Peyer's patch (tissue), 4 donors: ENCODE measurements at places on chromosomes 6 and 20. TPM values are rescaled to one million over a fixed set of nuclear protein-coding genes. Genes with fewer than 3 reads are reported as not detected.

DNA sequence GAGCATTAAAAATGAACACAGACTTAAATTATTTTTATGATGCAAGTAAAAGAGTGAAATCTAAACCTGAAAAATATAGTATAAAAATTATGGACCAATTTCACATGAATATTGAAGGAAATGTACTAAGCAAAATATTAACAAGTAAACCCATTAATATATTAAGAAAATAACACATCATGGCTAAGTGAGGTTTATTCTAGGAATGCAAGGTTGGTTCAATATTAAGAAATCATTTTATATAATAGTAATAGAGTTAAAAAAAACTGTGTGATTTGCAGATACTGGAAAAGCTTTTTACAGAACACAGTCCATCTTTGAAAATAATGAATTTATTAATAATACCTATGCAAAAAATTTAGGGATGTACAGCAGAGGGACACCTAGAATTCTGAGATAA is 20.9 kb downstream of the ZSCAN12 start:
- no peak overlapping the region for H3K4me3 ChIP-seq
- H3K4me1 ChIP-seq = no peaks in the 10 kb centered on the region
- no peaks in the 10 kb centered on the region for H3K36me3 ChIP-seq

The DDX43 gene
- not detected for total RNA-seq

The C6orf58 gene
- not detected for total RNA-seq

- no peak overlapping the region for H3K4me3 ChIP-seq
- no peak overlapping the region for H3K27ac ChIP-seq
- H3K4me1 ChIP-seq = no peaks in the 10 kb centered on the region
- DNase-seq = no peak
- no peaks in the 10 kb centered on the region for H3K27me3 ChIP-seq
Measured at GRCh38 chr6:9576521-9576920, 838.4 kb downstream of the TFAP2A start.

The FAM209B gene
- total RNA-seq = not detected

DNA sequence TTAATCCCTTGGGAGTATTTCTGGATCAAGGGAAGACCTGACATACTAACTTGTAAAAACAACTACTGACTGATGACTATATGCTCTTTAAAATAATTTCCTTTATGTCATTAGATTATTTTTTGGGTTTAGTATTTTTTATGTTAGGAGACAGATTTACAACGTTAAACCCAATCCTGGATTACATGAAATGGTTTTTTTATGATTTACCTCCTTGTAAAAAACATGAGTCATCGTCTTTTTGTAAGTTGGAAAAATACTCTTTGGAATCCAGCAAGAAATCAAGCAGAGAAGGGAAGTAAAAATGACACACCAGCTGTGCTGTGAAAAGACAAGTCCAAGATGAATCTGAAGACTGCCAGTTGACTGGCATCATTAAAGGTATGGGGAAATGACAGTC is 6.7 kb downstream of the STK4 start:
- H3K27ac ChIP-seq = no peak overlapping the region
- no peaks in the 10 kb centered on the region for H3K4me1 ChIP-seq
- H3K27me3 ChIP-seq = no peaks in the 10 kb centered on the region
- no peak for DNase-seq

- no peak for DNase-seq
- H3K4me3 ChIP-seq = no peak overlapping the region
- no peaks in the 10 kb centered on the region for H3K27me3 ChIP-seq
- no peak overlapping the region for H3K27ac ChIP-seq
Measured at GRCh38 chr20:1364106-1364505, 28.7 kb downstream of the FKBP1A start.

- H3K4me1 ChIP-seq = no peaks in the 10 kb centered on the region
- no peak overlapping the region for H3K4me3 ChIP-seq
- no peak for DNase-seq
- no peaks in the 10 kb centered on the region for H3K36me3 ChIP-seq
- no peaks in the 10 kb centered on the region for H3K27me3 ChIP-seq
- H3K27ac ChIP-seq = no peak overlapping the region
Measured at GRCh38 chr6:100701728-100702127, 179.4 kb downstream of the ASCC3 start.

DNA sequence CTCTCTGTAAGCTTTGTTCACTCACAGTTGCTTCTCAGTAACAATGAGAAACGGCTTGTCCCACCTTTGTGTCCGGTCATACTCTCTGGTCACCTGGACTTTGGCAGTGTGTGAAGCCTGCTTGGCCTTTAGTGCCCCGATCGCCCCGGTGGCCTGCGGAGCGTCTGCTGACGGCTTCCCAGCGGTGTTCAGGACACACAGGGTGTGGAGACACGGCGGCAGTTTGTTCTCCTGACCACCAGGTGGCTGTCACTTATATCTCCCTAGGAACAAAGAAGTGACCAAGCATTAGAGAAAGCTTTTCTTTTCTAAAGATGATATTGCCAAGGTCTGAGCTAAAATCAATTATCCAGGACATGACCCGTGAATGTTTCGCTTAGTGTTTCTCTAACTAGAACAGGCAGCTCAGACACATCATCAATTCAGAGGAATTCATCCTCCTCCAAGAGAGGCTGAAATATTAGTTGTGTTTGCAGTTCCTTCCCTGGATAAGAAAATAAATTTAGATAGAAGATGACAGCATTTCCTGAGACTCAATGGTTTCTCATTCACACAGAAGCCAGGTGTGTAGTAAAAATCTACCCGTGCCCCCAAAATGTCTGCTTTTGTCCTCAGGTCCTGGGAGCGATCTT is 167.4 kb upstream of the THBS2 start:
- no peaks in the 10 kb centered on the region for H3K4me1 ChIP-seq
- peak; percentile 63 for DNase-seq
- no peak overlapping the region for H3K4me3 ChIP-seq

- no peaks in the 10 kb centered on the region for H3K27me3 ChIP-seq
- no peaks in the 10 kb centered on the region for H3K36me3 ChIP-seq
- H3K27ac ChIP-seq = no peak overlapping the region
- DNase-seq = no peak
Measured at GRCh38 chr20:5848711-5849505, 98.7 kb downstream of the SHLD1 start.

The COX4I2 gene
- total RNA-seq = not detected

DNA sequence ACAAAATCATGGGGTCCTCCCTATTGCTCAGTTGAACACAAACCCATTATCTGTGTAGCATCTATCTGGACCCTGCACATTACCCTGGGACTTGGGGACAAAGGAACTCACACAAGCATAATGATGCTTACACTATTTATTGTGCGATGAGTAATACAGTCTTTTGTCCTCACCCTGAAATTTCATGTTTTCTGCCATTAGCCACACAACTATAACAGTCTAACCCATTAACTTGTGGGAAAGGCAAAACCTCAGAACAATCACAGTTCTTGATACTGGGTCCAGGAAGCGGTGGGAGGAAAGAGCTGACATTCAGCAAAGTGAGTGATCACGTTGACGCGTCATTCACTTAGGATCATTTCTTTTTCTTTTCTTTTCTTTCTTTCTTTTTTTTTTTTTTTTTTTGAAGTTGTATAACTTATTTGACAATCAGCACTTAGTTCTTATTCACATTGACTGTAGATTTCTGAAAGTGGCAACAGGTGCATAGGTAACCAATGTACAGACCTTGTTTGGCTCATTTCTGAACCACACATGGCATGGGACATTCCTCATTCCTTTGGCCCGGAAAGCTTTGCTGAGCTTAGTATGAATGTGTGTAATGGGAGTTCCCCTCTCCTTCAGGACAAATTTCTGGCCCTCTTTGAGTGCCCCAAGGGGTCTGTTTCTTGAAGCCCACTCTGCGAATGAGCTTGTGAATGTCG is 94.8 kb upstream of the CNKSR3 start:
- no peaks in the 10 kb centered on the region for H3K27me3 ChIP-seq
- no peak for DNase-seq
- H3K36me3 ChIP-seq = no peaks in the 10 kb centered on the region
- no peak overlapping the region for H3K4me3 ChIP-seq
- no peak overlapping the region for H3K27ac ChIP-seq

The PLCB1 gene
- total RNA-seq = 8.4 TPM

DNA sequence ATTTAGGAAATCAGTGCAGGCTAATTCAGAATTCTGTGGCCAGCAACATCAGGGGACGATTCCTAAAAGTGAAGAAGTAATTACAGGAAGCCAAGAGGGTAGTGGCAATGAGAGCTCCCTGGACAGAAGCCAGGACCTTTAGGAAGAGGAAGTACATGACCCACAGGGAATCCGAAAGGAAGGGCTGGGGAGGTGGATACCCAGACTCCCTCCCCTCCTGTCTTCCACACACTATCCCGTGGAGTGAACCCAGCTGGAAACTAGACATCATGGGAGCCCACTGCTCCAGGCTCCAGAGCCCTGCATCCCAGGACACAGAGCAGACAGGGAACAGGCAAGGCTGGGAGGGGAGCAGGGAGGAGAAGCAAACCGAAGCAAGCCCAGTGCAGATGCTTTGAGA is 83.0 kb downstream of the SNX5 start:
- no peak overlapping the region for H3K27ac ChIP-seq
- H3K36me3 ChIP-seq = no peaks in the 10 kb centered on the region
- DNase-seq = no peak
- no peak overlapping the region for H3K4me3 ChIP-seq
- no peaks in the 10 kb centered on the region for H3K4me1 ChIP-seq

DNA sequence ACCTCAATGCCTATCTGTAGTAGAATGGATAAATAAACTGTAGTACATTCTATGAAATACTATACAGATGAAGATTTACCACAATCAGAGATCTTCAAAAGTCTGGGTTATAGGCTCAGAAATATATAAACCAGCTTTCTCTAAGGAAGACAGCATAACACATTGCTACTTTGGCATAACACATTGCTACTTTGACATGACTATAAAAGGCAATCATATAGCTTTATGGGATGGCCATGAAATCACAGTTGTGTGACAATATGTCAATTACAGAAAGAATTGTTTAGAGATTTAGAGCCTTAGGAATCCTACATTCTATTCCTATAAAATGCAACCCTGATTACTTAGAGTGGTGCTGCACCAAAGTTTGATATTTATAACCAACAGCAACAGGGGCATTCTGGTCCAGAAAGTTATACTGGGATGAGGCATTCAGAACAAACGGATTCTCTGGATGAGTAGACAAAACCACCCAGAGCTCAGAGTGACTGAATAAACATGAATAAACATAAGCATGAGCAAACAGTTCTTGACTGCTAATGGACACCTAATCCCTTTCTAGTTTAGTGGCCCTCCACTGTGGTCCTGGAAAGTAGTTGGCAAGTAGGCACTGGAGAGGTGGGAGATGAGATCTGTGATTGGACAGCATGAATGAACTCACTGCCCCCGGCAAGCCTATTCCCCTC is 12.0 kb downstream of the TTI1 start:
- no peak overlapping the region for H3K27ac ChIP-seq
- DNase-seq = no peak
- H3K27me3 ChIP-seq = no peaks in the 10 kb centered on the region
- H3K36me3 ChIP-seq = peaks cover 22% of the 10 kb centered on the region
- no peak overlapping the region for H3K4me3 ChIP-seq

DNA sequence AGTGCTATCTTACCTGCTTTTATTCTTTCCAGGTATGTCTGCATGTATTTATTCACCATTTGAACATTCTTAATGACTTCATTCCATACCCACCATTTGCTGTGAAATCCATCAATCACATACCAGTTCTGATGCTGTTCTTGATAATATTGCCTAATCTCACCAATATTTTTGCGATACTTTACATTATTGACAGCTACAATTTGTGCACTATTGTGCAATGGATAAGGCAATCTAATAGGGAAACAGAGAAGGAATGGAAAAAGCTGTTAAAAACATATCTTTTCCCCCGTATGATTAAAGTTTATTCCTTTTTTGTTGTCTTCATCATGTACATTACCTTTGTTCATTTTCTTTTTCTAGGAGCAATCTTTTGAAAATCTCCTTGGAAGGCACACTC is 23.3 kb upstream of the ZBTB24 start:
- no peak overlapping the region for H3K4me3 ChIP-seq
- DNase-seq = no peak
- no peaks in the 10 kb centered on the region for H3K36me3 ChIP-seq
- H3K4me1 ChIP-seq = no peaks in the 10 kb centered on the region
- H3K27ac ChIP-seq = no peak overlapping the region

DNA sequence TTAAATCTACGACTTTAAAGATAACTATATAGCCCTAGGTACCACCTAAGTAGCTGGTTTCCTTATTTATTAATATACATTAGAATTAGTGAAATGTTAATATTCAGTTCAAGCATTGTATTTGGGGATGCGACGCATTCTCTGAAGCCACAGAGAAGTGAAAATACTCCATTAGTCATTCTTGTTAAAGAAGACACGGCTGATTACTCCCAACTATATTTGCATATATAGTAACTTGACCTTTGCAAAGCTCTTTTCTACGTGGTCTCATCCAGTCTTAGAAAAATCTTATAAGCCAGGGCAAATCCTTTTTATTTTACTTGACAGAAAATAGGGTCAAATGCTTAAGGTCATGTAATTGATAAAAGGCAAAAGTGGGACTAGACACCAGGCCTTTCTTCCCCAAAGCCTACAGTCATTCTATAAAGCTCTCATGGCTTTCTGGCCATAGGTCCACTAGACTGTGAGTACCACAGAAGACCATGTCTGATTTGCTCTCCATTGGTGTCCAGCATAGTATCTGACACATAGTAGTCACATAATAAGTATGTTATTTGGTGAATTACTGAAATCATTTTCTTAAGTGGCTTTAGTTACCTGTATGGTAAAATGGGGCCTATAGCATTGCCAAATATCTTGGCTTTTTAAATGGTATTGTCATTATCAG is 11.3 kb downstream of the ZHX3 start:
- no peak for DNase-seq
- no peaks in the 10 kb centered on the region for H3K36me3 ChIP-seq
- no peak overlapping the region for H3K27ac ChIP-seq
- H3K27me3 ChIP-seq = no peaks in the 10 kb centered on the region
- peaks cover 6% of the 10 kb centered on the region for H3K4me1 ChIP-seq
- no peak overlapping the region for H3K4me3 ChIP-seq

DNA sequence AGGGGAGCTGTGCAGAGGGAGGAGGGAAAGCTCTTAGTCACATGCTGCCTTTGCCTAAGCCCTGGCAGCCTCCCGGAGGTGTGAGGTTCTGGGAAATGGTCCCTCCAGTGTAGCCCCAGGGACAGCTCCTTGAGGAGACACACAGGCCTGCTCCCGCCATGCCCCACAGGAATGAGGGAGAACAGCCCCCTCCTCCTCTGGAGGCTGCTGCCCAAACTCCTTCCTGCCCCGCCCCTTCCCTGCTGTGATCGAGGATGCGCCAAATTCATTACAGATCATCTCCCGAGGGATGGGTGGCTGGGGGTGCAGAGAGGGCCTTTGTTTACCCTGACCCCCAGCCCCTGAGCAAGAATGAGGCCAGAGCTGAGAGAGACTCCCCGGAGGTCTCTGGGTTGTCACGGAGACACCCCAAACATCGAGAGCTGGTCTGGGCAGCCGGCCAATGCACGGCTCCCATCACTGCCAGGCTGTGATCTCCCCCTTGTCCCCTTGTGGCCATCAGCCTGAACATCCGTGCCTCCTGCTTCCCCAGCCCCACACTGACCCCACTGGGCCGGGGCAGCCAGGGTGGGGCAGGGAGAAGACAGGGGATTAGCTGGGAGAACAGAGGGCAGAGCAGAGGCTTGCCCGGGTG is 8.4 kb downstream of the CYP21A2 start:
- H3K27ac ChIP-seq = peak overlapping the region; percentile 60
- H3K4me1 ChIP-seq = peaks cover 4% of the 10 kb centered on the region
- DNase-seq = no peak
- H3K4me3 ChIP-seq = no peak overlapping the region
- H3K27me3 ChIP-seq = no peaks in the 10 kb centered on the region

The LINC00237 gene
- not detected for total RNA-seq

- H3K27me3 ChIP-seq = no peaks in the 10 kb centered on the region
- no peak overlapping the region for H3K4me3 ChIP-seq
- H3K36me3 ChIP-seq = no peaks in the 10 kb centered on the region
- no peaks in the 10 kb centered on the region for H3K4me1 ChIP-seq
- no peak overlapping the region for H3K27ac ChIP-seq
Measured at GRCh38 chr6:127103482-127103881, 15.0 kb upstream of the RSPO3 start.

The BPIFA1 gene
- not detected for total RNA-seq
